ENCODE measurements at places on chromosomes 12 and 14.

DNA sequence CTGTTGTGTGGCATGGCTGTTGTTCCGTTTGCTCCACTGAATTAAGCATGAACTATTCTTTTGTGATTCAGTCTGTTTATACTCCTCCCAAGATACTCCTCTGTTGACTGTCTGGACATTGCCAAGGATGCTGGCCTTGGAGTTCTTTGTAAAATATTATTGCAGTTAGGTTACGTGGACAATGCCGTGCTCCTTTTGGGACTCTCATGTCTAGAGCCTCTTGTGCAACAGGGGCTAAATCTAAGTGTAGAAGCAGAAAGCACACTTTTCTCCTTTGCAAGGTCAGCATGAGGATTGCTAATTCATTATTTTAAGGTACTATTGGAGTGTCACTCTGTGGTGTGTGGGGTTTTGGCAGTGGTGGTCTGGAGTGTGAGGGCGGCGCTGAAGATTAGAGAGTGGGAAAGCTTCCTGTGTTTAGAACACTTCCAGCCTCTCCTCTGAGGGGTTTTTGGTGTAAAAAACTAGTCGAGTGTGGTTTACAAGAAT, 125.4 kb downstream of the SAMD4A start:
- DNase-seq = no peak

DNA sequence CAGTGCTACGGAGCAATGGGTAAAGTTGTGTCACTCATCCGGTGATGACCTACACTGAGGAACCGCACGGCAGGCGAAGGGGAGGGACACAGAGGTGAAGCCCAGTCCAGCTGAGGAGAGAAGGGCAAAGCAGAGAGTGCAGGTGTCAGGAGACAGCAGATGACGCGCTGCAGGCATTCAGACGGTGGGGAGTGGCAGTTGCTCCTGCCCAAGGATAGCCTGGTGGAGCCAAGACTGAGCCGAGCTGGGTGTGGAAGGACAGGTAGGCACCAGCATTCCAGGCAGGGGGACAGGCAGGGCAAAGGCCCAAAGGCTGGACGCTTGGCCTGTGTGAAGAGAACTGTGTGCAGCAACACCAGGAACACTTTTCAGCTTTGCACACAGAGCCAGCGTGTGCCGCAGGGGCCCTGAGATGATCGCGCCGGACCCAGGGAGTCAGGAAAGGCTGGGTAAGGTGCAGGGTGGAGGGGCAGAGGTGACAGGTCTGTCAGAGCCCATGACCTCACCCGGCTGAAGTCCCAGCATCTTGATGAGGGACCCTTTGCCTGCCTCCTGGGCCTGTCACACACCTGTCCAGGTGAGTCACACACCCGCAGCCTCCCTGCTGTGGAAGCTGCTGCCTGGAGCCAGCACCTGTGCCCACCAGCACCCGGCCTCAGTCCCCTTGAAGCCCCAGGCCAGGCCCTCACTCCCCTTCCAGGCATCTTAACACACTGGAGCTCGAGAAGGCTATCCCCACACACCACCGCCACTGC, 48.4 kb downstream of the TSPAN11 start:
- no peak for DNase-seq

- no peak for DNase-seq
Measured at GRCh38 chr14:95133282-95133681, 24.0 kb downstream of the DICER1 start.

DNA sequence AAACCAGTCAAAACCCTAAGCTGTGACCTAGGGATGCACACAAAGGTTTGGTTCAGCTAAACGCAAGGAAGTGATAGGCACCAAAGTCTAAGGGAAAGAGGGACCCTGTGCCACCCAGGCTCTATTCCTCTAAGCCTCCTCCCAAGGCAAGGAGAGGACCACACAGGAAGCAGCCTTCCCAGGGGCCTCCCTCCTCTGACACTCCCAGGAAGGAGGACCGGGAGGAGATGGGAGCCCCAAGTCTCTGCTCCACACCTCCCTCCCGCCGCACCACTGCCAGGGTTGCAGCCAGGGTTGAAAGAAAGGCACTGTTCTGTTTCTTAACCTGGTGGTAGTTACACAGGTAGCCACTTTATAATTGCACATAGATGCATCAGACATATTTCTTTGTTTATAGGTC, 21.9 kb downstream of the TCHP start:
- no peak for DNase-seq

- DNase-seq = no peak
Measured at GRCh38 chr12:19021646-19022045, 107.9 kb upstream of the PLEKHA5 start.

DNA sequence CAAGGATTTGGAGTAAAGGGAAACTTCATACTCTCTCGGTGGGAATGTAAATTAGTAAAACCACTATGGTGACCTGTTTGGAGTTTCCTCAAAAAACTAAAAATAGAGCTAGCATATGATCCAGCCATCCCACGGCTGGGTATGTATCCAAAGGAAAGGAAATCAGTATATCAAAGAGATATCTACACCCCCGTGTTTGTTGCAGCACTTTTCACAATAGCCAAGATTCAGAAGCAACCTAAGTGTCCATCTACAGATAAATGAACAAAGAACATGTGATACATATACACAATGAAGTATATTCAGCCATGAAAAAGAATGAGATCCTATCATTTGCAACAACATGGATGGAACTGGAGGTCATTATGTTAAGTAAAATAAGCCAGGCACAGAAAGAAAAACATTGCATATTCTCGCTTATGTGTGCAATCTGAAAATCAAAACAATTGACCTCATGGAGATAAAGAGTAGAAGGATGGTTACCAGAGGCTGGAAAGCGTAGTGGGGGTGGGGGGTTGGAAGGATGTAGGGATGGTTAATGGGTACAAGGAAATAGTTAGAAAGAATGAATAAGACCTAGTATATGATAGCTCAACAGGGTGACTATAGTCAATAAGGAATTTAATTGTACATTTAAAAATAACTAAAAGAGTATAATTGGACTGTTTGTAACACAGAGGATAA, 468.0 kb downstream of the BCAT1 start:
- peak; percentile 22 for DNase-seq

GRCh38 chr12:43401096-43401495, 150.9 kb downstream of the ADAMTS20 start:
- DNase-seq = no peak

DNA sequence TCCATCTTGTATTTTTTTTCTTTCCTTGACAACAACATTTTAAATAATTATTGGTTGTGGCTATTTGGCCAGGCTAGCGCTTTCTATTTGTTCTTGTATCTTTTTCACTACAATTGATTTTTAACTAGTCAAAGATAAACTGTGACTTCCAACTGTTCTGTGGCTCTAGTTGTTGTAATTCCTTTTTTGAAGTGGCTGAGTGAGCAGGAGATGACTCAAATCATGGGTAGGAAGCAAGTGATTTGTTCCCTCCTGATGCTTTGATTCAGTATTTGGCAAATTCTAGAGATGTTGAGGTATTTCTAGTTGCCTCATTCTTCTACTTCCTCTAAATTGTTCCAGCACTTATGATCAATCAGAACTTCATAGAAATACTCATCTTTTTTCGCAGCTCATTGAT, 633.5 kb downstream of the RERGL start:
- no peak for DNase-seq

DNA sequence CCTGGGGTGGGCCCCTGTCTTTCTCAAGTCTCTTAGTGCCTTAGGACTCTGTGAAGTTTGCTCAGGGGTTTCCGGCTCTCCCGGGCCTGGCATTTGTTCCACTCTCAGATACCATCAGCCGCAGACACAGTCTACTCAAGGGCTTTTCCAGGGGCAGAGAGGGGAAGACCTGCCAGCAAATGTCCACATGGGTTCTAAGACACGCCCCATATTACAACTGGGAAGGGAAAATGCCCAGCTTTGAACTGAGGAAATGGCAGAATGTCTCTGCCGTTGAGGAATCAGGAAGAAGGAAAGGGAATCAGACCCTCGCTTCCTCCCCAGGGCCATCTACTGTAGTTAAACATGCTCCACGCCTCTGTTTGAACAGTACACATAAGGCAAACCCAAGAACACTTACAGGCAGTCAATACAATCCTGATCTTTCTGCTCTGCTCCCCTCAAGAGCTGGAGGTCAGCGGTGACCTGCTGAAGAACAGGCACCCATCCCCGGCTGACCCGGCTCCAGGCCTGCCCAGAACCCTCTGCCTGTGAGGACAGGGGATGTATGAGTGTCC, 7.9 kb downstream of the CCDC85C start:
- no peak for DNase-seq

DNA sequence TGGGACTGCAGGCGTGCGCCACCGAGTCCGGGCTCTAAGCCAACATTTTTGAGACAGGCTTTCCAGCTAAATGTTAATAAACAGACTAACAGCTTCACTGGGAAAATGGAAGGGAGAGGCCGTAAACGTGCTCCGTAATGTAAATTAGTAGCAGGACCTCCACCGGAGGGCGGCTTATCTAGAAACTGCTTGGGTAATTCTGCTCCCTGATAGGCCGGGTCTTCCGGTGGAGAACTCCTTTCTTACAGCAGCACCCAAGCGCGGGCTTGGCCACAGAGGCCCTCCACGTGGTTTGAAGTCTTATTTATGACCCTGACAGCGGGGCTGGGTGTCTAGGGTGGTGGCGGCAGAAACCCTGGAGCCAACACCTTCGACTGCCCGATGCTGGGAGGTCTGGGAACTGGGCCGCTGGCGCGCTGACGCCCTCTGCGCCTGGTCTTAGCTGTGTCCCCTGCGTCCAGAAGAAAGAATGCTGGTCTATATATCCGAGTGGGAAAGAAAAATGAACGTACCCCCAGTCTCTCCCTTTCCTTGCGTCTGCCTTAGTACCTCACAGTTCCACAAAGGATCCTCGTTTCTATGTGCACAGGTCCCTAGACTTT, 1.7 kb downstream of the DPPA3 start:
- DNase-seq = no peak

All from brain microvascular endothelial cell (primary cell).